ENCODE measurements at places on chromosomes 2 and 18. TPM values are rescaled to one million over a fixed set of nuclear protein-coding genes. Genes with fewer than 3 reads are reported as not detected.

IER3IP1 gene
- total RNA-seq = 12.2 TPM

MYOM1 gene
- 0.38 TPM for total RNA-seq

SUCLG1 gene
- total RNA-seq = 24.3 TPM

KLHL29 gene
- total RNA-seq = 6.5 TPM

ANAPC1 gene
- total RNA-seq = 175 TPM

CIAO1 gene
- 119 TPM for total RNA-seq

HRH4 gene
- 0.17 TPM for total RNA-seq

CBLN2 gene
- total RNA-seq = not detected

TUBB8B gene
- total RNA-seq = 3.6 TPM

HTRA2 gene
- 17.2 TPM for total RNA-seq

ATP8B1 gene
- 3.9 TPM for total RNA-seq

TMEM17 gene
- total RNA-seq = 3.0 TPM
